HL-60 (cell line): ENCODE measurements at places on chromosomes 4 and X.

DNA sequence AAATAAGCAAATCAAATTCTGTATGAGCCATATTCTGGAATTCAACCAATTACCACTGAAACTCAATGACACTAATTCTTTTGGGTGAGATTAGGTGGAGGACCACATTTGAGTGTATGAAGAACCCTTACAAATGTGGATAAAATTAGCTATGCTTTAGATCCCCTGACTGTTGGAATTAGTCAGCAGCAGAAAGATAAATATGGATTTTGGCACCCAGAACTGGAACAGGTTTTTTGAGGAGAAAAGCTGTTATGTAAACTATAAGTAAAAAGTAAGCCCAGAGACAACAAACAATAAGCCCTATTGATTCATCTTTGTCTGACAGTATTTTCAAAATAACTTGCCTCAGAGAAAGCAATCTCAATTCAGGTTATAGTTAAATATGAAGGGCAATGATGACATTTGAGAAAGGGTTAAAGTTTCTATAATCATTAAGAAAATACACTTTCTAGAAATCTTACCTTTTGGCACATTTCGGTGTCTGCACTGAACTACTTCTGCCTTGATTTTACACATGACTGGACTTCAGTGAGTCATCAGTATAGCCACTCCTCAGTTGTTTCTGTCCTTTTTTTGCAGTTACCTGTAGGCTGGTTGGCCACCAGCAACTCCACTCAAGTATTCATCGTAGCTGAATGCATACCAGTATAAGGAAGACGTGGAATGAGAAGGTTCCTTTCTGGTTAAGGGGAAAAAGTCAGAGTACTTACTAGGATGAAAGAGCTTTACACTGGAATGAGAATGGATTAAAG is 80.0 kb downstream of the KCTD8 start:
- DNase-seq, result no peak

DNA sequence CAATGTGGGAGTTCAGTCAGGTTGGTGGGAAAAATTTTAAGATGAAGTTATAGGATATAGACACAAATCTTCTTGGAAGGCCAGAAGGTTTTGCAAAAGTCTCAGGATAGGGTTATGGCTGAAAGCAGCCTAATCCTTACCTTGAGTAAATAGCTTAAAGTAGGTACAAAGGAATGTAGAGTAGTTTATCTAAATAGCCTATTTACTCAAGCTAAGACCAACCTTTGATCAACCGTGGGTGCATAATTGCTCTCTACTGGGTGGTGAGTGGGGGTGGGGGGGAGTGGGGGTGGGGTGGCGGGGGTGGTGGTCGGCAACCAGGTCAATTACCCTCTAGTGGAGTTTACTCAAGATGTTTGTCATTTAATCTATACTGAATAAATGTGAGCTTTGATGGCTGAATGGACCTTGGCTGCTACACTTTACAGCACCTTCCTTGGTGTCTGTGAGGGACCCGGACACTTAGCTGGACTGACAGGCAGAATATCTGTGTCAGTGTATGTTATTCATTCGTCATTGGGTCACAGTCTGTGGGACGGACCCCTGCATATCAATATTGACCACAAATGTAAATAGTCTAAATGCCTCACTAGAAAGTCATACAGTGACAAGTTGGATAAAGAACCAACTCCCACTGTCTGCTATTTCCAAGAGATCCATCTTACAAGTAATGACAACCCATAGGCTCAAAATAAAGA is 545.7 kb upstream of the PABPC4L start:
- DNase-seq, result no peak

- no peak for DNase-seq
Observed at GRCh38 chrX:108307132-108308085, 130.8 kb downstream of the COL4A6 start.

GRCh38 chr4:118397623-118397979 is 44.8 kb upstream of the PRSS12 start:
- DNase-seq, result no peak

GRCh38 chrX:39766085-39766726 is 331.6 kb downstream of the BCOR start:
- no peak for DNase-seq
